ENCODE measurements at places on chromosomes 12 and 14.

- no peak for DNase-seq
These were observed 41.5 kb downstream of the IGF1 start for GRCh38 chr12:102438827-102439210.

GRCh38 chr14:51620056-51620455 lies 31.7 kb upstream of the FRMD6 start:
- no peak for DNase-seq

DNA sequence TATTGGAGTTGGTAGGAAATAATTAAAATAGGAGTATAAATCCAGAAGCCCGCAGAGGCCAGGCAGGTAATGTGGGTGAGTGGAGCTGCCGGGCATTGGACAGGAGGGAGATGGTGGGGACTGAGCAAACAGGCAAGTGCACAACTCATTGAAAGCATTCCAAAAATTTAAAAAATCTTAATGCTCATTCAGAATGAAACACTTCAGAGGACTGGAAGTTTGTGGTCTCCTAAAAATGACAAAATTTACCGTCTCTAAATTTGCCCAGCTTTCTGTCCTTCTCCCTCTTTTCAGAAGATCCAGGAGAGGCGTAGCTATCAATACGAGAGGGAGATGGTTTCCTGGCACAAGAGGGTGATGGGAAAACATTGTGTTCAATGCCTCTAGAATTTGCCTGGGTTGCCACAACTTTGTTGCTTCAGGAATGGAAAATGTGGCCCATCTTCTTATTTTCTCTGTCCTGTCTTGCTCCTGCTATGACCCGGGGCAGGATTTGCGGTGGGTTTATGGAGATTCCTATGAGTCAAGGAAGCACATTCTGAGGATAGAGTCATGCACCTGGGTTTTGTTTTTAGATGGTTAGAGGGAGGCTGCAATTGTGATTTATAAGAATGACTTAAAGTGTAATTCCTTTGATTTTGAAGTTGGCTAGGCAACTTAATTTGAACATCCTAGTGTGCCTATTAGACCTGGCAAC lies 72.2 kb downstream of the BORCS5 start:
- no peak for DNase-seq

- no peak for DNase-seq
These were observed 67.2 kb upstream of the FAM181A start for GRCh38 chr14:93859957-93860356.

DNA sequence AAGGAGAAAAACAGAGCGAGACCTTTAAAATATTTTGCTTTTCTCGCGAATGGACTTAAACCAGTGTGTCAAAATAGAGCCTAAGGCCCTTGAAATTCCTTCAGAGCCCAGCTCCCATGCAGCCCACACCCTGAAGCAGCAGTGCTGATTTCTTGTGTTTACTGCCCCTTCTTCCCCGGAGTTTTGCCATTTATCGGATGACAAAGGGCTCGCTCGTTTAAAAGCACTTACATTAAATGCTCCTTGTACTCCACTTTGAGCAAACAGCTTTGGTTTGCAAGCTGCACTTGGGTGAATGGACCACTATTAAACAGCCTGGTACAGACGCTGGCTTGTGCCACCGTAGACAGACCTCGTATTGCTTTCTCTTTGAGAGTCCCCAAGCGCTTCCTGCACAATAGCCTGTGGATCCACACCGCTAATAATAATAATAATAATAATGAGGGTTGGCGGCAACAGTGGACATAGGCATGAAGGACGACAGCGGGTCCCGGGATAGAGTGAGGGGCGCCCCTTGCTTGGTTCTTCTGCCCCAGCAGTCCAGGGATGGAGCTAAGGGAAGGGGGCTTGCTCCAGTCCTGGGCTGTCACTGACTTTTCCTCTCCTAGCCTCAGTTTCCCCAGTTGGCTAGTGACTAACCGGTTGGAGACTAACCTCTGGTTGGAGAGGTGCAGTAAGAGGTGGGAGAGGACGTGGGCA lies 6.6 kb downstream of the DLK1 start:
- DNase-seq: no peak

DNA sequence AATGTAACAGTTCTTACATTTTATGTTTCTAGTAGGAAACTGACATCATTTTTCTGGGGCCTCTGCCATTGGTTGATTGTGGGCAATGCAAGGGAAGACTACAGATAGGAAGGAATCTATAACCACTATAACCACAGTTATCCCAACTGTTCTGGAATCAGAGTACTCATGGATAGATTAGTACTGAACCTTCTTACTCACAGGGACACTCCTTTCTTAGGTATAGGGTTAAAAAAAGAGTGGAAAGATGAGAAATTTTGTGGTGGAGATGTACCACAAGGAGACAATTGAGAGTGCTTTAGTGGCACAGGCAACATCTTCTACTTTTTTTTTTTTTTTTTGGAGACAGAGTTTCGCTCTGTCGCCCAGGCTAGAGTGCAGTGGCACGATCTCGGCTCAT lies 21.0 kb downstream of the TMEM116 start:
- DNase-seq: no peak

GRCh38 chr12:2291182-2291832 lies 238.5 kb downstream of the CACNA1C start:
- DNase-seq: no peak

GRCh38 chr14:24327303-24327702 lies 7.6 kb downstream of the ADCY4 start:
- DNase-seq: no peak

- DNase-seq: no peak
These were observed 216.7 kb upstream of the TMTC1 start for GRCh38 chr12:30000401-30000800.

GRCh38 chr12:75208856-75209811 lies 505 bp downstream of the KCNC2 start:
- DNase-seq: peak; percentile 85

- DNase-seq: no peak
These were observed 155.7 kb downstream of the PELI2 start for GRCh38 chr14:56273951-56274350.

- no peak for DNase-seq
These were observed 1.9 kb downstream of the TRIP11 start for GRCh38 chr14:92037989-92038388.

DNA sequence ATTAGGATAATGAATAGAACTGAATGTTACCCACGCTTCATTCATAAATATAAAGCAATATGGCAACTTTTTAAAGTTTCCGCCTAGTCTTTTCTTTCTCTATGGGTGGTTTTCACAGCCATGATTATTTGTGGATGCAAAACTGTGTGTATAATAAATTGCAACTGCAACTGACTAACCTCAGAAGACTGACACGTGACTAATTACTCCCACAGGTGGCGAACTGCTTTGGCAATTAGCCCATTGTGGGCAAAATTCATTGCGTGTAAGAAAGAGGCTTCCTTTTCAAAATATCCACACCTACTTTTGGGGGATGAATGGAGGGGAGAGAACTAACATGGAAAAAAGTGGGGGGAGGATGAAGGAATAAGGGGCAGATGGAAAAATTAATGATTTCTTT lies 79.0 kb downstream of the SLC25A21 start:
- DNase-seq: no peak

DNA sequence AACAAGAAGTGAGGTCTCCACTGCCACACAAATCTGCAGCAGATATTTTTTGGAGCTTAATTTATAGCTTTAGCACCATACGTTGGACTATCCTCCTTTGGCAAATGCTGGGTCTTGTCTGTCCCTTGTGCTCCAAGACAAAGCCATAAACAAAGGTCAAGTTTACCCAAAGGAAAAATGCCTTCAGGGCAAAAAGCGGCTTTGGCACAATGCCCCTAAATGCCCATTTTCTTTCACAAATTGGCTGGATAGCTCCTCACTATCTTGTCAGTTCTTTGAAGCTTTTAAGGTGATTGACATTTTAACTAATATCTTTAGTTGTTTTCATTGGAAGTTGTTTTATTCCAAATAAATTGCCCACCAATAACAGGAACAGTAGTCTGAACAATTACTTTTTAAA lies 59.6 kb downstream of the EML5 start:
- no peak for DNase-seq

DNA sequence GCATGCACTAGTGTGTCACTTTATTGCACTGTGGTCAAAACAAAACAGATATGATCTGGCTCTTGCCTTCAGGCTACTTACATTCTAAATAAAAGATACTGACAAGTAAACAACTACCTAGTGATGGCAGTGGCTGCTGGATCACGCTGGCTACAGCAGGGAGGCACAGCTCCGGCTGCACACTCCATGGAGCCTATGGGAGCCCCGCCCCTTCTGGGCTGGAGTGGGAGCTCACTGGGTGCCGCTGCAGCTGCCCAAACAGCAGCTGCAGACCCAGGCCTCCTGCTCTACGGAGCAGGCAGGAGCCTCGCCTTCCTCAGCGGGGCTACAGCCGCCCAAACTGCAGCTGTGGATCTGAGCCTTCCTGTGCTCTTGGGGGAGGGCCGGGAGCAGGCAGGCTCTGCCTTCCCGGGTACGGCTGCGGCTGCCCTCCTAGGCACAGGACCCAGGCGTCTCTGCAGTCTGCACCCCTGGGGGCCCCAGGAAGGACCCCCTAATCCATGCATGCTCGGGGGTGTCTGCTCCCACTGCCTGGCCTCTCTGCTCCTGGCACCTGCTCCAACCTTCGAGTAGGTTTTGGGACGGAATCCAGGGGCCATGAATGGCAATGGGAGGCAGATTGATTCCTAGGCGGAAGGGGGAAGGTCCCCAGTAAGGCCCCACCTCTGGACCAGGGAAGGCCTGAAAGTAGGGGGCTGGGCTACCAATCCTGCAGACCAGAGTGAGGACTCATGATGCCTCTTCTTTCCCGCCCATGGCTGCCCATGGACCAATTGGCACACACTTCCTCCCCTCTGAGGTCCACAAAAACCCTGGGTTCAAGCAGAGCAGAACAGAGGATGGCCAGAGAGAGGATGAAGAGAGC lies 253.1 kb downstream of the ANO6 start:
- DNase-seq: no peak

- DNase-seq: no peak
These were observed 831 bp upstream of the BTBD7 start for GRCh38 chr14:93333631-93334103.

Measured in H1 (cell line).